ENCODE measurements at places on chromosomes 6 and 20. TPM values are rescaled to one million over a fixed set of nuclear protein-coding genes. Genes with fewer than 3 reads are reported as not detected.

- no peaks in the 10 kb centered on the region for H3K27me3 ChIP-seq
- no peak for DNase-seq
- H3K4me1 ChIP-seq = no peaks in the 10 kb centered on the region
Observed at GRCh38 chr6:16737925-16738324, 23.3 kb downstream of the ATXN1 start.

- no peak overlapping the region for H3K4me3 ChIP-seq
- peak overlapping the region; percentile 81 for H3K27ac ChIP-seq
- H3K27me3 ChIP-seq = no peaks in the 10 kb centered on the region
- H3K36me3 ChIP-seq = no peaks in the 10 kb centered on the region
- no peak for DNase-seq
- H3K4me1 ChIP-seq = peaks cover 20% of the 10 kb centered on the region
Observed at GRCh38 chr6:21807299-21808044, 213.9 kb downstream of the SOX4 start.

GRCh38 chr6:16471222-16471909, 233.0 kb downstream of the GMPR start:
- no peak for DNase-seq
- no peak overlapping the region for H3K27ac ChIP-seq
- H3K4me1 ChIP-seq = no peaks in the 10 kb centered on the region
- H3K36me3 ChIP-seq = no peaks in the 10 kb centered on the region
- H3K4me3 ChIP-seq = no peak overlapping the region

- H3K27ac ChIP-seq = no peak overlapping the region
- no peaks in the 10 kb centered on the region for H3K36me3 ChIP-seq
- H3K4me3 ChIP-seq = no peak overlapping the region
Observed at GRCh38 chr6:130138909-130139242, 83.9 kb downstream of the SAMD3 start.

- no peaks in the 10 kb centered on the region for H3K27me3 ChIP-seq
- no peak overlapping the region for H3K4me3 ChIP-seq
Observed at GRCh38 chr6:24760210-24760609, 14.5 kb upstream of the GMNN start.

- no peak overlapping the region for H3K27ac ChIP-seq
- no peak overlapping the region for H3K4me3 ChIP-seq
- no peaks in the 10 kb centered on the region for H3K27me3 ChIP-seq
Observed at GRCh38 chr6:75077701-75078100, 128.2 kb downstream of the COL12A1 start.

GRCh38 chr6:33030245-33030644, 20.9 kb upstream of the HLA-DOA start:
- H3K4me3 ChIP-seq = no peak overlapping the region
- H3K4me1 ChIP-seq = no peaks in the 10 kb centered on the region
- H3K27ac ChIP-seq = peak overlapping the region; percentile 52
- no peak for DNase-seq

GRCh38 chr6:94196891-94197290, 777.5 kb upstream of the EPHA7 start:
- no peaks in the 10 kb centered on the region for H3K36me3 ChIP-seq
- H3K27ac ChIP-seq = no peak overlapping the region
- no peak overlapping the region for H3K4me3 ChIP-seq
- no peak for DNase-seq
- no peaks in the 10 kb centered on the region for H3K4me1 ChIP-seq
- no peaks in the 10 kb centered on the region for H3K27me3 ChIP-seq

- H3K4me1 ChIP-seq = no peaks in the 10 kb centered on the region
- no peaks in the 10 kb centered on the region for H3K36me3 ChIP-seq
- H3K27ac ChIP-seq = no peak overlapping the region
- no peak for DNase-seq
Observed at GRCh38 chr6:161356167-161356854, 82.5 kb upstream of the AGPAT4 start.

DNA sequence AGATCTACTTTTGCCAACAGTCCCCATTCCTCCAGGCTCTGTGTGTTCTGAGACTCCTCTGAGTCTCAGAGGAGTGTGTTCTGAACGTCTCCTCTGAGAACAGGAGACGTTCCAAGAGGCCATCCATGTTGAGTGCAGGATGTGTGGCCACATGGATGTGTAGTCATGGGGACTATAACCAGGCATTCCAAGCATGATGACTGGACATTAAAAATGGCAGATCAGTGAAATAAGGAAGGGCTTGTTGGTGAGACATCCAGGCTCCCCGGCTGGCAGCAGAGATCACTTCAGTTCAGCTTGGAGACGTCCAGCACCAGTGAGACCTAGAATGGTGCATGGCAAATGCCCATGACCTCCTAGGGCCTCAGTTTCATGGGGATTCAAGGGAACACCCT, 34.3 kb upstream of the POU5F1 start:
- no peaks in the 10 kb centered on the region for H3K36me3 ChIP-seq
- DNase-seq = no peak
- H3K4me1 ChIP-seq = peaks cover 34% of the 10 kb centered on the region
- H3K4me3 ChIP-seq = no peak overlapping the region
- no peaks in the 10 kb centered on the region for H3K27me3 ChIP-seq

The CPNE5 gene
- 0.99 TPM for total RNA-seq

The MAS1 gene
- not detected for total RNA-seq

The THBS2 gene
- 38.9 TPM for total RNA-seq

- H3K27me3 ChIP-seq = no peaks in the 10 kb centered on the region
- no peak for DNase-seq
- no peaks in the 10 kb centered on the region for H3K4me1 ChIP-seq
- H3K4me3 ChIP-seq = no peak overlapping the region
- no peaks in the 10 kb centered on the region for H3K36me3 ChIP-seq
Observed at GRCh38 chr6:124676033-124676432, 286.2 kb upstream of the RNF217 start.

- peaks cover 5% of the 10 kb centered on the region for H3K4me1 ChIP-seq
- no peak for DNase-seq
- no peaks in the 10 kb centered on the region for H3K36me3 ChIP-seq
- H3K27ac ChIP-seq = no peak overlapping the region
- H3K27me3 ChIP-seq = no peaks in the 10 kb centered on the region
Observed at GRCh38 chr20:49306903-49307620, 29.2 kb upstream of the ZNFX1 start.

DNA sequence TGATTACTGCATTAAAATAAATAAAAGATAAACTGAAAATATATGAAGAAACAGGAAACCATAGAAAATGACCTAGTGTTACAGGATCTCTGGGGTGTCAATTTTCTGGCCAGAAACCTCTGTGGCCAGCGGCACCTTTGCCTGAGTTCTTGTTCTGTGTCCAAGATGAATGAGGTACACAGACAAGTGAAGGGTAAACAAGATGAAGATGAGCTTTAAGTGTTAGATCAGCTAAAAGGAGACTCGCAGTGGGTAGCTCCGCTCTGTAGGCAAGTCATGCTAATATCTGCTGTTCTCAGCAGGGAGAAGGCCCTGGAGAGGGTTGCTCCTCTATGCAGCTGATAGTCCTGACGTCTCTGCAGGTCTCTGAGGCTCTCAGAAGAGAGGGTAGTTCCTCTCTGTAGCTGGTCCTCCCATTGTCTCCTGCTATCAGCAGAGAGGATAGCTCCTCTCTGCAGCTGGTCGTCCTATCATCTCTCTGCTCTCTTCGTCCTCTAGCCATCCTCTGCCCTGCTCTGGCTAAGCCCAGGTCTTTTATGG, 35.9 kb upstream of the TBC1D22B start:
- H3K27ac ChIP-seq = no peak overlapping the region
- peak overlapping the region; percentile 65 for H3K4me3 ChIP-seq
- no peaks in the 10 kb centered on the region for H3K36me3 ChIP-seq

All from sigmoid colon (tissue), 7 donors.